IMR-90 (cell line): ENCODE measurements at places on chromosomes 13 and 19.
A peak's percentile ranks its signal among the peaks of the same experiment; 100 is the strongest.

DNA sequence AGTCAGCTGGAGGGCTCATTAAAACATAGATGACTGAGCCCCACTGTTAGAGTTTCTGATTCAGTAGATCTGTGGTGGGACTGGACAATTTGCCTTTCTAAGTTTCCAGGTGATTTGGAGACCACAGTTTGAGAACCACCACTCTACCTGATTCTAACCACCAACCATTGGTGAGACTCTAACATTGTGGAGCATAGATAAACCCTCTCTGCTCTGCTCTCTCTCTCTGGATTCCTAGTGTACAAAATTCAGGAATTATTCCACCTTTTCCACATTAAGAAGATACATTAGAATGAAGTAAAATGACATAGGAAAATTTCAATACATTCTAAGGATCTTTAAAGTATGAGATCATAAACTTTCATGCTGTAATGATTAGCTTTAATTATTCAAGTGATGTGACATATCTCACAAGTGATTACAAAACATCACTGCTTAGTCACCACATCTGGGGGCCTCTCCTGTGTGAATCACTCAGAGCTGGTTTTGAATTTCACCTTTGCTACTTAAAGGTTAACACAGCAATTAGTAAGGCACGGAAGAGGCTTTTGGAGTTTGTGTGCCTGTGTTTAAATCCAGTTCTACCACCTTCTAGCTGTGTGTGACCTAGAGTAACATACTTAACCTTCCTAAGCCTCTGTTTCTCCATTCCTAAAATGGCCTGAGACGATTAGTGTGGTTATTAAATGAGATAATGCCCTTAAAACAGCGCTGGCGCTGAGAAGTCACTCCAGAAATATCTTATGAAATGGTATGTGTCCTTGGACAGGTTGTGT, 78.5 kb upstream of the NBEA start:
- peak; percentile 75 for DNase-seq

- DNase-seq: no peak
These were observed 118.6 kb upstream of the ZNF536 start for GRCh38 chr19:30253581-30253996.

- DNase-seq: no peak
These were observed 56.4 kb upstream of the MRI1 start for GRCh38 chr19:13707915-13708314.

GRCh38 chr19:28936001-28936400, 276.9 kb downstream of the UQCRFS1 start:
- DNase-seq: no peak

DNA sequence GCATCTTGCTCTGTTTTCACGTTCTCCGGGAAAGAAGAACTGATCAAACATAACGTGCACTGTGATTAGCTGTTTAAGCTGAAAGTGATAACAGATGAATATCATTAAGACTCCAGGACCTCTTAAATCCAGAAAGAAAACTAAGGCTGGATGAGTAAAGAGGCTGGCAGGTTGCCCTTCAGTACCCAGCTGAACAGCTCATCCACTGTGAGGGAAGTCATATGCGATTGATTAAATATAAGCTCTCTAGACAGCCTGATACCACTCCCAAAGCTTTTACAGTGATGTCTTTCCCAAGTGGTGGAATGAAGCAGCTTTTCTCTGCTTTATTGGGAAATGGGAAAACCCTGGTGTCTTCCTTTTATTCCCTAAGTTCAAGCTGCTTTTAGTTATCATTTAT, 116.9 kb downstream of the EFNB2 start:
- DNase-seq: peak; percentile 74

- no peak for DNase-seq
These were observed 6.1 kb upstream of the LSM4 start for GRCh38 chr19:18329035-18329376.

- DNase-seq: no peak
These were observed 5.3 kb downstream of the MLNR start for GRCh38 chr13:49225223-49226042.

- DNase-seq: no peak
These were observed 1587.0 kb upstream of the PRR20A start for GRCh38 chr13:55553701-55554100.

- peak; percentile 28 for DNase-seq
These were observed 5.0 kb downstream of the WASF3 start for GRCh38 chr13:26562512-26562890.

GRCh38 chr19:49427855-49428546, 2.8 kb downstream of the GFY start:
- no peak for DNase-seq
